ENCODE measurements at places on chromosomes 3 and 15.
A peak's percentile ranks its signal among the peaks of the same experiment; 100 is the strongest.

DNA sequence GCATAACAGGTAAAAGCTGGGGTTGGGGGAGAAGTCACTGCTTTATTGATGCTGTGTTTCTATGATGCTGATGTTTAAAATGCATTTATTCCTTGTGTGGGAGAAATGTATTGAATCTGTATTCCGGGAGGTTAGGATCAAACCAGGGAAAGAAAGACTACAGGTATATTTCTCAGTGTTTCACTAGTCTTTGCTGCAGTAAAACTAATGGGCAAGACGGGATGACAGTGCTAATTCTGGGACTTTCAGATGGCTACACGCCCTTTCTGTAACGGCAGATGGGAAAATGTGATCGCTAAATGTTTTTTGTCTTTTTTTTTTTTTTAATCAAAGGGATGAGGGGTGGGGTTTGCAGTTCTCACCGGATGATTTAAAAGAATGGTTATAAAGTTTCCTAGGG is 393 bp downstream of the CNTN6 start:
- no peak for DNase-seq

DNA sequence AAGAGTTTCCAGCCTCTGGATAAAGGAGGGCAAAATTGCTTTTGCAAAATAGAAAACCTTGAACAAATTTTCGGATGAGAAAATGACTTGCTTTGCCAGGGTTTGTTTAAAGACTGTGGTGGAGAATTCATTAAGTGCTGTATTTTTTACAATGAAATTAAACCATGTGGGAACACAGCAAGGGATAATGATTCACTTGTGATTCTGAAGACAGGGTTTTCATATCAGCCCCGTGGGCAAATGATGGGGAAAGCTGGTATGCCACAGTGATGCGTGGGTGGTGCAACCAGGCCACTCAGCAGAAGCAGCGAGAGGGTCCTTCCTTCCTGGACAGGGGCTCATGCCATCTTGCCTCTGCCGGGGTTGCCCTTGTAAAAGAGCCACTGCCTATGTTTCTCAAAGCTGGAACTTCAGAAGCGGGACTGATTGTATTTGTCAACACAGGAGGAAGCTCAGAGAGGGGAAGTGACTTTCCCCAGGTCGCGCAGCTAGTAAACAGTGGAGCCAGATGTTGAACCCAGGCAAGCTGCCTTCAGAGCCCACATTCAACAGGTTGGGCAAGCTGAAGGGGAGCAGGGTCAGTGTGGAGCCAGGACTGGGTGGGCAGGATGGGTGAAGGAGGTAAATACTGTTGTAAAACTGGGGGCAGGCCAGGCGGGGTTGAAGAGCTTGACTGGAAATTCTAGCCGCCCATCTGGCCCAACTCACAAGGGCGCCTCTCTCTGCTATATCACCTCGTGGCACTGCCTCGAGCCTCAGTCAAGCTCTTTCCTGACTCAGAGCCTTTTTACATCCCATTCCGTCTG is 79.1 kb downstream of the TOP2B start:
- DNase-seq, result no peak

DNA sequence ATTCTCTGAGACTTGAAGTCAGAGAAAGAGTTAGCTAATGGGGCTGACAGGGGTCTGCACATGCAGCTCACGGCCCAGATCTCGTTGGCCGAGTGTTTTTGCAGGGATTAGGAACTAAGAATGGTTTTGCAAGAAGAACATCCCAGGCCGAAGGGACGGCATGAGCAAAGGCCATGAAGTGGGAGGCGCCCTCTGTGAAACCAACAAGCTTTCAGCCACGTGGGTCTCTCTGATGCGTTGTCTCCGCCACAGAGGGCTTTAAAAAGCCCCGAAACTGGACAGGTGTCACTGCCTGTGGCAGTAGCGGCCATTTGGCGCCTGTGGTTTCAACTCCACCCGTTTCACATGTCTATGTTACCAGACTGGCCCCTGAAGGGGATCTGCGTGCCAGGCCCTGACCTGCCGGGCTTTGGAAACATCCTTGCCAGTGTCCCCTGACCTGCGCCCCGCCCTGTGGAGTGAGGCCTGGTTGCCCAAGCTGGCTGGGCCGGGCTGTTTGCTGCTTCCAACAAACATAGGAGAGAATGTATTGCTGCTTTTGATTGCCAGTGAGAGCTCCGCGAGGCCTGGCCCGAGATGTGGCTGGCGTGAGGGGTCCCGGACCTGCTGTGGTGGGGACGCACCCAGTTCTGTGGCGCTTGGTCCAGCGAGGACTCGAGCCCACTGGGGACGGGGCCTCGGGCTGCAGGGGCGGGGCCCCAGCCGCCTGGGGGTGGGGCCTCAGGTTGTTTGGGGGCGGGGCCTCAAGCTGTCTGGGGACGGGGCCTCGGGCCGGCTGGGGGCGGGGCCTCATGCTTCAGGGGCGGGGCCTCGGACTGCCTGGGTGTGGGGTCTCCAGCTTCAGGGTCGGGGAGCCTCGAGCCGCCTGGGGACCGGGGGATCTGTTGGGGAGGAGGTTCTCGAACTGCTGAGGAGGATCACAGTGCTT is 30.4 kb downstream of the GOLGA6L2 start:
- DNase-seq, result no peak

GRCh38 chr3:18307529-18307928 is 117.6 kb downstream of the SATB1 start:
- no peak for DNase-seq

GRCh38 chr15:70494852-70495571 is 268.3 kb downstream of the UACA start:
- DNase-seq, result no peak

DNA sequence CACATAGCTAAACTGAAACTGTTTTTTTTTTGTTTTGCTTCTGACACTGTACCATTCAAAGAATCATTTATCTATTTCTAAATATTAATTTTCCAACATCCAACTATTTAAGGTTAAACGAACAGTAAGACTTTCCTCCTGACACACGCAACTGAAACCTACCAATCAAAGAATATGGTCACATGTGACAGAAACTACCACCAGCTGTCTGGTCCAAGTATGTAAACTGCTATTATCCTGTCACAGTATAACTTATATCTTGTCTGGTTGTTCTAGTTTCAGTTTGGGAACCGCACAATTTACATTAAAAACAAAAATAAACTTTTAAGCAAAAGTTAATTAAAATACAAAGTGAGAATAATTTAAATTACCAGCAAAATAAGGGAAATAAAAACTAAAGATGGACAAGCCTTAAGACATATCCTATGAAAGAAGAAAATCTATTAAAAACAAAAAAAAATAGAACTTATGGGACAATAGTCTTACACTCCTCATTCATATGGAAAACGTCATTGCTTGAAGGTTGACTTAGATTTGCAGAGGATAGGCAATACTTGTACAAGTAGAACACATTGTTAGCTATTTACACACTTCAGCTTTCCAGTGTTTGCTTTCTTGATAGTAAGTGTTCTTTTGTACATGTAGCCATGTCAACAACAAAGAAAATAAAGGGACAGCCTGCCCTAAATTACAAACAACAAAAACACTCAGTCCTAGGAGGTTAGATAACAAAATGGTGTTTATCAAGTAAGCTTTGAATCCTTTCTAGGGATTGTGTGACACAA is 26.8 kb upstream of the CHRM5 start:
- peak; percentile 64 for DNase-seq

DNA sequence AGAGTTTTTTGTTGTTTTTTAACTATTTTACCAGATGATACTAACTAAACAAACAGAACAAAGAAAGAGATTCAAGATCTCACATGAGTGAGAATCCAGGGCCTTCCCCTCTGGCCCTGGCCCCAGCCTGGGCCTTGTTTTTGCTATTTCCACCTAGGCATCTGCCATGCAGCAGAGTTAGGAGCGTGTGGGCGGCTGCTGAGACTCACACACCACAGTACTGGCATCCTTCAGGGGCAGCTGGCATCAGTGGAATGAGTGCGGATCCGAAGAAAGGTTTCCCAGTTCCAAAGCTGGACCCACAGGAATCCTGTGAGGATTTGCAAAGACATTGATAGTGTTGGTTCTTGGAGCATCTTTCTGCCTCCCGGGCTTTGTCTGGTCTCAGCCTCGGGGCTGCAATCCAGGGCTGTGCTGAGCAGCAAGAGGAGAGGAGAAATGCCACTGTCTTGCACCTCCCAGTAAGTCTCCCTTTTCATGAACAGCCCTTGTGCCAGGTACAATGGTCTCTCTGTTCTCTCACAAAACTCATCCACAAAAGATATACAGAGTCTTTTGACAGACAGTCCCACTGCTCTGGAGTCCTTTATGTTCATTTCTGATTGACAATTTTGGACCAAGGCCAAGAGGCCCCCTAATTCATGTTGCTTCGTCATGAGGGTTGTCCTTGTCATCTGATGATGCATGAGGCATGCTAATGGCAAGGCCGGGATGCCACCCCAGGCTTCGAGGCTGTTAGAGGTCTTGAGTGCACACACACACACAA is 46.6 kb downstream of the APH1B start:
- no peak for DNase-seq

DNA sequence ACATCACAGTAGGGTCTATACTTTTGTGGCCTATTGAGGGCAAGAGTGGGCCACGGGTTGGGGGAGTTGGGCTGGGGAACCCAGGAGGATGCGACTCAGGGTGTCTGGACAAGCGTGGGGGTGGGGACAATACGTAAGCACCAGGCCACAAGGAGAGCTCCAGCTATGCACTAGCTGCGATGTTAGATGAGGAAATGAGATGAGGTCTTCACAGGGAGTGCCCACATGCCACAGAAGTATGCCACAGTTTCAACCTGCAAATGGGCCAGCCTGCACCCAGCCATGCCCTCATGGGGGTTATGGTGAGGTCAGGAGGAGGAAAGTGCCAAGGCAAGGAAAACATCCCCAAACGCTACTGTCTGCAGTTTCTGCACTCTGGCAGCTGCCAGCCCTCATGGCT is 30.5 kb downstream of the CACNA2D2 start:
- DNase-seq, result no peak

DNA sequence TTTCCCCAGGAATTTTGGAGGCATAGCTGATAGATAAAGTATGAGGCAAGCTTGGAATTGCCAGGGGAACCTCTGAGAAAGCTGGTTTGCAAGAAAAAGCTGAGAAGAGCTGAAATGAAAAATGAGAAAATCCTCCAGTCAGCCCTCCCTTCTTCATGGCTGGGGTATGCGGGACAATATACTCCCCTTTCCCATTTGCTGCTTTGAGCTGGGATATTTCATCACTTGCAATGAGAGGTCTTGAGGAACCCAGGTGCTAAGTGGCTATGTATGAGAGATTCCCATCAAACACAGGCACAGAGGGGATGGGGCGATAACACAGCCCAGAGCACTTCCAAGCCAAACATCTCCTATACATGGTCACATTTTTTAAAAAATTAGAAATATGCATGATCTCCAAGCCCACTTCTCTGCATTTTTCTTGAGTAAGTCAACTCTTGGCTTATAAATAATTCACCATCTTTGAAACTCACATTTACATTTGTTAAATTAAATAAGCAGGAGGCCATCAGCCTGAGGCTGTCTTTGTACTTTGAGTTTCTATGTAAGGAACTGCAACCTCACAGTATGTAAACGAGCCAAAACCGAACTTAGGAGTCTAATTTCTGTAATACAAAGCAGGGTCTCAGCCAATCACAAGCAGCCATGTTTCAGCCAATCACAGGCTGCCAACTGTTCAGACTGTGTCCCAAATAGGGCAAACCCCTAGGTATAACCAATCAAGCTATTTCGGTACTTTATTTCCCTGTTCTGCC is 983.6 kb upstream of the NR2F2 start:
- no peak for DNase-seq

- DNase-seq, result peak; percentile 74
Observed at GRCh38 chr3:181699171-181699903, 12.4 kb upstream of the SOX2 start.

- DNase-seq, result no peak
Observed at GRCh38 chr3:134718726-134719125, 67.9 kb upstream of the KY start.

DNA sequence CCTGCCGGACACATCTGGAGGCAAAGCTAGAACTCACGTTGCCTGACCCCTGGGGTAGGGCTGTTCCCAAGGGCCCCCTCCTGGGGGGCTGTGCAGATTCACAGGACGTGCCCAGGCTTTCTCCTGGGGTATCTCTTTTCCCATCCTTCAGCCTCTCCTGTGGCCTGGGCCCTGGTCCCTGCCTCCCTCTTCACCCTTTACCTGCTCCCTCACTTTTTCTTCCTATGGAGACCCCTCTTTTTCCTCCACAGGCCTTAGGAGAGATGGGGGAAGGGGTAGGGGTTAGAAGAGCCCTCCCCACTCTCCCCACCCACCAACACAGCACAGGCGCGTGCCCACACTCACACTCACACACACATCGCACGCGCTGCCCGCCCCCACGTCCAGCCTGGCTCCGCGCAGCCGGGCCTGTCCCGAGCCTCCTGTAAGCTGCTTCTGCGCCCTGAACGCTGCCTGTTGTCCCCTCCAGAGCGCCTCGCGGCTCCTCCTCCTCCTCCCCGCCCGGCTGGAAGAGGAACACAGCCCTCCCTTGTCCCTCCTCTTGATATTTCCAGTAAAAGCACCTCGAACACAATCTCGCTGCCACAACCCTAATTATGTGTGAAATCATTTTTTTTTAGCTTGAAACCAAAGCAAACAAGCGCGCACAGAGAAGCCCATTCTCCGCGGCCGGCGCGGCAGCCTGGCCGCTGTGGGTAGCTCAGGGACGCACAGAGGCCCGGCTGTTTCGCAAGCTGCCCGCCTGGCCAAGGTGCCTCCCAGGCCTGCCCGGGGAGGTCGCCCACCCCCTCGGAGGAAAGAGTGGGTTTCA is 33.9 kb upstream of the ACAN start:
- no peak for DNase-seq

DNA sequence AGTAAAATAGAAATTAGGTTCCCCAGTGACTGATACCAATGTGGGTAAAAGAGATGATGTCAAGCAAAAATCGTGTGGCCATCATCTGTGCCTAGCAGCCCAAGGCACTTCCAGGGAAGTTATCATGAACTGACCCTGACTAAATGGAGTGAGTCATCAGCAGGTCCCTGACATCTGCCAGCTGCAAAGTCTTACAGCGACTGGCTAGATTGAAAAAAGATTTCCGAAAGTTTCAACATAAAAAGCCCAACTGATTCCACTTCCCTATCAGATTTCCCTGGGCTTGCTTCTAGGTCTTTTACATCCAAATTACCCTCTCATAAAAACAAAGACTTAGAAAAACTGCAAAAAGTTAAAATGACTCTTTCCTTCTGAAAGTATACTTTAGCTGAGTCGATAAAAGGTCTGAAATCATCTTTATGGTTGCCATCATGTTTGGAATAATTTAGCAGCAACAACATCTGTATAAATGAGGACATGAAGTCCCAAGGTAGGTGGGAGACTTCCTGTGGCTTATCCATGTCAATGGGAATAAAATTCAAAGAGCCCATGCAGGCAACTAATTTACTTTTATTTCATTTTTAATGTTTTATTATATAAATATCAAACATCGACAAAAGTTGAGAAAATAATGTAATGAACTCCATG is 342.8 kb downstream of the ERC2 start:
- DNase-seq, result no peak

DNA sequence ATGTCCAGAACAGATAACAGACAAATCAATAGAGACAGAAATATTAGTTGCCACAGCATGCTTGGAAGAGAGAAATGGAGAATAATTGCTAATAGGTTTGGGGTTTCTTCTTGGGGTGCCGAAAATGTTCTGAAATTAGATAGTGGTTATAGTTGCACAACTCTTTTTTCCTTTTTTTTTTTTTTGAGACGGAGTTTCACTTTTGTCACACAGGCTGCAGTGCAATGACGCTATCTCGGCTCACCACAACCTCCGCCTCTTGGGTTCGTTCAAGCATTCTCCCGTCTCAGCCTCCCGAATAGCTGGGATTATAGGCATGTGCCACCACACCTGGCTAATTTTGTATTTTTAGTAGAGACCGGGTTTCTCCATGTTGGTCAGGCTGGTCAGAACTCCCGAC is 163.3 kb downstream of the PLCH1 start:
- no peak for DNase-seq

- no peak for DNase-seq
Observed at GRCh38 chr3:134077649-134078161, 48.0 kb upstream of the SLCO2A1 start.

Measured in NCI-H774 (cell line).